Activated naive CD8-positive, alpha-beta T cell treated with anti-CD3 and anti-CD28 coated beads, Interleukin-2, amount 50 U/mL, for 24 hours (primary cell): ENCODE measurements at places on chromosomes 5 and 9.

DNA sequence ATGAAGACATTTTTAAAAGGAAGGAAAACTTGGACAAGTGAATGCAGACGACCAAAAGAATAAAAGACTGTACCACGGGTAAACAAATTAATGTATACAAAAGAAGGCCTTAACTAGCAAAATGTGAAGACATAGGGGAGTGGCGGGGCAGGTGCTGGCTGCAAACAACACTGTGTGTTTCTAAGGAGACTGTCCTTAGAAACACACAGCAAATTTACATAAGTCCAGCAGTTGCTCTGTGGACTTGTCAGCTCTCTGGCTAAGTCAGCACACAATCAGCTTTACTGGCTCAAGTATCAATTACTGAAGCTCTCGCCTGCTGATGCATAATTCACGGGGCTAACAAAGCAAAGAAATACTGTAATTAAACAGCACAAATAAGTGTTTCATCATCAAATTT, 24.8 kb downstream of the PTBP3 start:
- no peak for DNase-seq

- no peak for DNase-seq
These were observed 96.8 kb downstream of the C9orf50 start for GRCh38 chr9:129523943-129524581.

DNA sequence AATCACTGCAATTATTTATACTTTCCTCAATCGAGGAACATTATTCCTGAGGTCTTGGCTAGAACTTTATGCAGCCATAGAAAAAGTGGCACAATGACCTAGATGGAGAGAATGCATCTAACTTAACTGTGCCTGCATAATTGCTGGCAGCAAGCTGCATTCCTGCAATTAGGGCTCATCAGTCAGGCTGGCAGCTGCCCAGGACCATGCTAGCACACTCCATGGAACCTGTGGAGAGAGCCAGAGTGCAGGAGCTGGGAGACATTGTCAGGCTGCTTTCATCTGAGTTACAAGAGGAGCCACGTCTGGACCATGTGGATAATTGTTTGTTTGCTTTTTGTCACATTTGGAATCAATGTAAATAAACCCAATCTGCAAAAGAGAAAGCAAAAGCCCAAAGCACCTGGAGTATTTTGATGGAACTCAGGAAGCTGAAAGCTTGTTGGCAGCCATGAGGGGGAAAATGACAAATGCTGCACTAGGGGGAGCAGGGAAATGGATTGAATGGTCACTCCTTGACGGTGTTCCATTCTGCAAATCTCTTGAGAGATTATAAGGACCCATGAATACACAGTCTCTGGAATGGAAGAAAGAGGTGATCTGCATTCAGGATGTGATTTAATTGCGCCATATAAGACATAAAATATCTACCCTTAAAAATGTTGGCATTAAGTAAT, 839.9 kb downstream of the MAT2B start:
- DNase-seq, result no peak

DNA sequence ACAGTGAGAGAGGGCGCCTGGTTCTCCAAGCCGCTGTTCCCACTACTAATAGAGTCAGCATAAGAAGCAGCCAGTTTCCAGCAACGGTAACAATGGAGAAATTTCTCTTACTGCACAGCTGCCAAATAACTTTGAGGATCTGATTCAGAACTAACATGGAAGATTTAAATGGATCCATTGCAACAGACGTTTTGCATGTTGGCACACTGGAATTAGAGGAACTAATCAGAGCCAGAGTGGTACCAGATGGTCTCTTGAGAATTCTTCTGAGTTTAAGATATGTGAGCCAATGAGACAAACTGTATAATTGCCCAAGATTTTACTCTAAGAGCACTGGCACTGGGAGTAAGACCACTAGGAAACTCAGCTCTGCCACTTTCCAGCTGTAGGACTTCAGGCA, 186.5 kb downstream of the EFNA5 start:
- no peak for DNase-seq

DNA sequence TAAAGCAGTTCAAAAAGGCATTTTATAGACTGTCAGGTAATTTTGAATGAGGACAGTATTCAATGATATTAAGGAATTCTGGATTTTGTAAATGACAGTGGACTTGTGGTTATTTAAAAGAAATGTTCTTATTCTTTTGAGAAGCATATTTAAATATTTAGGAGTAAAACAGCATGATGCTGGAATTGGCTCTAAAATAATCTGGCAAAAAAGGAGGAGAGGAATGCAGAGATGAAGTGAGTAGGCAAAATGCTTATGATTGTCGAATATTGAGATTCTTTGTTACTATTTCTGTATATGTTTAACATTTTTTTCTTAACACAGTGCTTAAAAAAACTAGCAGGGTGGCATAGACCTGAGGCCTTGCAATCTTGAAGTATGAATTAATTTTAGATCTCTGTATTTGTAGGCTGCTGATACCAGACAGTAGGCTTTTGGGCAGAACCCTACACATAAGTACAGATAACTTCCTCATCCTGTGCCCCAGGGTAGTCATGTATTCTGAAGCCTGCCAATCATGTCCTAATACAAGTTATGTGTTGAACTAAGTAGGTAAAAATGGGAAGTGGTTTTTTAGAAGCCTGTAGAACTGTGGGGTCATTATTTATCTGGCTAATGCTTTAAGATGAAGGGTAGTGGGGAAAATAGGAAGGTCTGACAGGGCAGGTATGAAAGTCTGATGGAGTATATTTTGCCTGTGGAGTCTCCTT, 9.4 kb downstream of the CD180 start:
- DNase-seq, result no peak

- DNase-seq, result no peak
These were observed 526.9 kb downstream of the BNC2 start for GRCh38 chr9:16343249-16344237.

GRCh38 chr9:34862836-34863235, 95.2 kb upstream of the PHF24 start:
- no peak for DNase-seq

DNA sequence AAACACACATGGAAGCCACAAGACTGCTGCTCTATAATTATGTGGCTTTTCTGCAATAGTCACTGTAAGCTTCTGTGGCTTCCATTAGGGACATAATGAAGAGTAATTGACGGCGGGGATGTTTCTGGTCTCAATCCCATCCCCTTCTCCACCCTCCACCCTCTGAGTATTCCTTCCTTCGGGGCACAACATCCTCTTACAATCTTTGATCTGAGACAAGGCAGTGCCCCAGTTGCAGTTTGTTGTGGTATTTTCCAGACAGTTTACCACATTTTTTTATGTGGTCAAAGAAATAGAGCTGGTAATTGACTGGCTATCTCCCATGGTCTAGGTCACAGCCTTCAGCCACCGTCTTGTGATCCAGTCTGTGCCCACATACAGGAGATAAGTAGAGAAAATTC, 277.7 kb downstream of the NR2F1-AS1 start:
- DNase-seq, result no peak

DNA sequence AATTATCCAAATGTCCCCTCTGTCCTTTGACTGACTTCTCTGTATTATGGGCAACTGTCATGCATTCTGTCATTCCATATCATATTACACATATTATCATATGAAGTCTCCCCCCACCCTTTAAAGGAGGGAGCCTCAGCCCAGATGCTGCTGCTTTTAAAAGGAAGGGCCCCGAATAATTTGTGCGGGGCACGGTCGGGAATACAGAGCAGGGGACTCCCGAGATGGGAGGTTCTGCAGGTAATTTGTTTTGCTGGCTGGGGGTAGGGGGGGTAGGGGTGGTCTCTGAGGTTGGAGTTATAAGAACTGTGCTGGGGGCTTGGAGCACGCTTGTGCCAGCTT, 10.1 kb upstream of the LHX2 start:
- no peak for DNase-seq

GRCh38 chr5:163564321-163564938, 59.0 kb downstream of the MAT2B start:
- DNase-seq, result peak; percentile 68

DNA sequence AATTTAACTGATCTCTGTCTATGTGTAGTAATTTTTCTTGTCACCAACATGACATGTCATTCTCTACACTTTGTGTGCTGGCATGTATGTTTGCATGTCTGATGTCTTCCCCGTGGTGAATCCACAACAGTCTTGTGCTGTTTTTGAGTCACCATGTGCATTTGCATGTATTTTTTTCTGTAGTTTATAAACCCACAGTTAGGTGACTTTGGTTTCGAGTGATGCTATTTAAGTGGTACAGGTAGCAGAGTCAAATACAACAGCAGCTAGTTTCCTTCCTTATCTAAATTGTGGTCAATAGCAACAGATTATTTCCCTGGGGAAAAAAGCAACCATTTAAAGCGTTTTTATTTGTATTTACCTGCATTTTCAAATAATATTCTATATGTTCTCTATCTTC, 89.9 kb upstream of the FSD1L start:
- no peak for DNase-seq

- no peak for DNase-seq
These were observed 8.4 kb upstream of the SETD9 start for GRCh38 chr5:56900858-56901578.

DNA sequence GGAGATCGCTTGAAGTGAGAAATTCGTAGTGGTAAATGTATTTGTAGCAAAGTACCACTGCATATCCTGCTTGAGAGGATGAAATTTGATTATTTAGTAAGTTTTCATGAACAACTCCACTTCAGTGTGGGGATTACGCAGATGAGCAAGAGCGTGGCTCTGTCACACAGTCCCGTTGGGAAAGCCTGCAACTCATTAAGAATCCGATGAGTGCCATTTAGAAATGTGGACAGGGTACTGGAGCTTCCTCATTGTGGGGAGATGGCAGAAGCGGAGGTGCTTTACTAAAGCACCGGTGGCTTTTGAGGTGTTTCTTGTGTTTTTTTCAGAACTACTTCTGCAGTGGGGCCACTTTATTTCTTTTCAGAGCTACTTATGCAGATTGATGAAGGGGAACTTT, 1.4 kb downstream of the TJP2 start:
- DNase-seq, result no peak

DNA sequence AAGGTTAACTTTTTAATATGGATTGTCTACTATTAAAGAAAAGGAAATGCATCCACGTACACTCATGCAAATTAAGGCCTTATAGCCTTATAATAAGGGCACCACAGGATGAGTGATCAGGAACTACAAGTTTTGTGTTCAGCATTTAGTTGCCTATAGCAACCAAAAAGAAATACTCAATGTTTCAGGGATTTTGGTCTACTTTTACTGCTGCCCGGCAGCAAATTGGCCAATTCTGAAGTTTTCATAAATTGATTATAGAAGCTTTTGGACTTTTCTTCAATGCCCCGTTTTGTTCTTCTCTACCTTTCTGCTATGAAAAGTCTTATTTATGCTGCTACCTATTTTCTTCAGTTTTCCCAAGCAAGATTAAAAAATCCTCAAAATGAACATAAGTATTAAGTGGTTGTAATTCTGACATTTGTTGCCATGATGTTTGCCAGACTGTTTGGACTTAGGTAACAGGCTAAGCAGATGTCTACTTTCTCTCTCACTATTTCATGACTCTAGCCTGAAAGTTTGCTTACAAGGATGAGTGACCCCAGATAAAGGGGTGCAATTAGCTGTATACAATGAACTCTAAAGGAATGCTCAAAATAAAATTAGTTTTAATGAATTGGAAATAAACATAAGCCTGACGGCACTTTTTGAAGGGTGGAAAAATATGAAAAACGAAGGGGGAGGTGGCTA, 391.5 kb upstream of the DAB2 start:
- DNase-seq, result no peak

GRCh38 chr5:14144586-14145434, 1.7 kb downstream of the TRIO start:
- peak; percentile 25 for DNase-seq

DNA sequence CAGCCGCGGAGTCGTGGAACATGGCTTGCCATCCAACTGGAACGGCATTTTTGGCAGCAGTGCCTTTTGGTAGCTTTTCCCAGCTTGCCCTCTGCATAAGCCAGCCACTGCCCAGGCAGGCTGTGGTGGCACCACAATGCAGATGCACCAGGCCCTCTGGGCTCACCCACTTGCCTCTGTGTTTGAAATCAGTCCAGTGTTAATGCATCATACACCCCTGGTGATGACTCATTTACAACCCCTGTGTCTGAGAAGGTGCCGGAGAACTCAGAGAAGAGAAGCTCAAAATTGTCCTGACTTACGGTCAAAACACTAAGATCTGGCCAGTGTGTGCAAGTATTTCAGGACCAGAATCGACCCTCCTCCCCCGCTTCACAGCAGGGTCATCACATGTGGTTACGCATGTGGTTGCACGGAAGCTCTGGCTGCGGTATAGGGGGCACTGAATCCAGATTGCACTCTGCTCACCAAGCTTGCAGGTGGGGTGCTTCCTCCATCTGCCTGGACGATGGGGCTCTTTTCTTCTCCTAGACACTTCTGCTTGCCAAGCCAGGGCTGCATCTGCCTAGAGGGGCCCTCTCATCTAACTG, 66.5 kb upstream of the SMIM15 start:
- DNase-seq, result no peak

DNA sequence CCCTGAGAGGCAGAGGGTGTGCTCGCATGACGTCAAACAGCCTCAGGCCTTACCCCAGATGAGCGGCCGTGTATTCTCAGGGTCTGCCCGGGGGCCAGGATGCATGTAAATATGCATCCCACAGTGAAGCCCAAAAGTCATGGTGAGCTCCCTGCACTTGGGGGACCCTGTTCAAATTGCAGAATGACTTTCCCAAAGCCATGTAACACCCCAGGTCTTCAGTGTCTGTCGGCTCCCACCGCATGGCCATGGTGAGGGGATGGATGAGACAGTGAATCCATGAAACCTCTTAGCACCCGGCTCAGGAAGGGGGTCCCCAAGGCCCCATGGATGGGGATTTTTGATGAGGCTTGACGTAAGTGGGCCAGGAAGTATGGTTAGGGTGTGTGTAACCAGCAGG, 9.3 kb upstream of the COL5A1 start:
- DNase-seq, result no peak

GRCh38 chr5:67030289-67031056, 166.1 kb downstream of the CD180 start:
- DNase-seq, result no peak

- DNase-seq, result no peak
These were observed 102.0 kb upstream of the PRLR start for GRCh38 chr5:35331956-35332950.

- no peak for DNase-seq
These were observed 26.8 kb upstream of the LURAP1L start for GRCh38 chr9:12748016-12748415.

DNA sequence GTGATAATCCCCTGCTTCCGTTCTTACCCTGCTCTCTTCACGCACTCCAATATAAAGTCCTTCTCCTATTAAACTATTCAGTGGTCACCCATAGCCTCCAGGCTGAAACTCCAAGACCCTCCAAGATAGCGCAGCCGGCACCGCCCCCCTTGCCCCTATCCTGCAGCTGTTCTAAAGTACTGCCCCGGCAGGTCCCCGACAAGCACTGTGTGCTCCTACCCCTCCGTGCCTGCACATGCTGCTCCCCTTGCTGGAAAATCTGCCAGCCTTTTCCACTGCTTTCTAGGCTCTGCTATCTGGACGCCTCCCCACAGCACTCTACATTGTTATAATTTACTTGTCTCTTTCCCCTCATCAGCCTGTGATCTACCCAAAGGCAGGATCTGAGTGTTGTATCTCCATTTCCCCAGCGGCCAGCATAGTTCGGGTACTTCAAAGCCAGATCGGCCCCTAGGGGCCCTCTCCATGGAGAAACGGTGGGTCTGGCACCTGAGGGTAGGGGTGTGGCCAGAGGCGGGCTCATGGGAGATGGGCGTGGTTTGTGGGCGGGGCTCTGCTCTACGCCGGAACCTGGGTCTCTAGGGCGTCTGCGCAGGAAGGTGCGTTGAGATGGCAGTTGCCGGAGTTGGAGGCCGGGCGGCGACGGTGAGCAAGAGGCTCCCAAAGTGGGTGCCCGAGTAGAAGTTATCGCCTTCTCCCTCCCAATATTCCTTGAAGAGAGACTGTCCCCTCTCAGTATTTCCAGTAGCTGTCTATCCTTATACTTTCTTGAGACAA, 83.5 kb upstream of the RUSC2 start:
- peak; percentile 49 for DNase-seq
